Activated CD4-positive, alpha-beta T cell treated with anti-CD3 and anti-CD28 coated beads, Interleukin-2, amount 50 U/mL, for 1 hour (primary cell): ENCODE measurements at places on chromosomes 5 and 9.

- DNase-seq, result no peak
These were observed 26.6 kb downstream of the MORN5 start for GRCh38 chr9:122186301-122186700.

GRCh38 chr9:34572092-34572491, 17.4 kb downstream of the CNTFR start:
- no peak for DNase-seq

DNA sequence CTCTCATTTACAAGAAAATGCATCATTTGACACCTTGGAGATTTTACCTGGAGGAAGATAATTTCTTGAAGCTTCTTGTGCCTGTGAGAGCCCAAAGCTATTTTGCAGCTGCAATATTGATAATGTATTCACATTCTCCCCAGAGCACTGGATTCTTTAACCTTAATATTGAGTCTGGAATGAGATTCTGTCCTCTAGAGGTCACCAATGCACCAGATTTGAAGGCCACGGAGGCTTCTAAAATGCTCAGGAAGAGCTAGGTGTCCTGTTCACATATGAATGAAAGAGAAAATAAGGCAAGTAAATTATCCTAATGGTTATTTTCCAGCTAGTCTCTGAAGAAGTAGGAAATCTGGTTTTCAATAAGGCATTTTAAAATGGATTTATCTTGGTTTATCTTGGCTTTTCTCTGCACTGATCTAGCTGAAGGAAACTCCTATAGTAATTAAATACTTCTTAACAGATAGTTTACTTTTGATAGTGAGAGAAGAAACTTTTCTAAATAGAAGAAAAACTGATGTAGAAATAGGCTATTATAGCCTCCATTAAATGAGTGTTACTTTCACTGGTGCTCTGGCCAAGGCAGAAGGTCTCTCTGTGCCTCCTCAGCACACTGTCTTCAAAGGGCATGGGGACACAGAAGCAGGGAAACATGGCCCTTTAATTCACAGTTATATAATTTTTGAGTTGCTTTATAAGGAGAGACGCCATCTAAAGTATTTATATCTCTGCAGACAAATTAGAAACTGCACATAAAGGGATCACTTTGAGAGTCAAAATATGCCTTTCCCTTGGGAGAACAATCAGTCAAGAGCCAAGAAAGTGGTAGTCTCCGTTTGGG, 297.0 kb upstream of the ACTBL2 start:
- no peak for DNase-seq

DNA sequence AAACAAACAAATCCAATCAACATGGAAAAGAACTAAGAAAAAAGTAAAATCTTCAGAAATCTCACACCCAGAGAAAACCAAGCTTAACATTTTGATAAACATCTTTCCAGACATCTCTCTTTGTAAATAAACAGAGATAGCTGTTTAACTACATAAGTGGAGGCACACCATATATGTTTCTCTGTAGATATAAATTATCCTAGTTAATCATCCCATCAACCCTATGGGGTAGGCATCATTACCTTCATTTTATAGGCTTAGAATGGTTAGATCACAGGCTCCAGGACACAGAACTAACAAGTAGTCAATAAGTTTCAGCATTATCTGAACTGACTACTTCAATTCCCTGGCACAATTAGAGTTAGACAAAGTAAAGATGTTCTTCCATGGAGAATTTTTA, 22.4 kb upstream of the NDFIP1 start:
- DNase-seq, result no peak

DNA sequence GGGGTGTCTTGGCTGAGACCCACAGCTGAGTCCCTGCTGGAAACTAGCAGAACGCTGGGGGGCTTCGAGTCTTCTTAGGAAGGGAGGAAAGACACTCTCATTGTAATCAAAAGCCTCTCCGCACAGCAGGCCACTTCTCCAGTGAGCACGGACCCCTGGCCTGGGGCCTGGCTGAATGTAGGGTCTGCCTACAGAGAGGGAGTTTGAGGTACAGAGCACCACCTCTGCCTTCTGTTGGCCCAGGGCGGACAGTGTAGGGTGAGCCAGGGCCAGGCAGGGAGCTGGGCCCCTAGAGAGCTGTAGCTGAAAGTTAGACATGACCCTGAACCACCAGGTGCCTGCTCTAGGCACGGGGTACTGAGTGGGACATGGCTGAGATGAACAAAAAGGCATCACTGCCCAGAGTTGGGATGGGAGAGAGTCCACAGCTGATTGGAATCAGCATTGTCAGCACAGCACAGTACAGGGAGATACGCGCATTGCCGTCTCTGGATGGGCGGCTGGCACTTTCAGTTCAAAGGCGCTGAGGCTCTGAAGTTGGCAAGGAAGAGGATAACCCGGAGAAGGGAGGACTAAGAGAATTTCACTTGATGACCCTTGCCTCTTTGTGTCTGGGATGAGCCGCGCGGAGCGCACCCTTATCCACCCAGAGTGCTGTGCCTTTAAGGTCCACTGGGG, 363 bp upstream of the SLC25A48 start:
- DNase-seq, result peak; percentile 3

- DNase-seq, result no peak
These were observed 104.3 kb upstream of the PCSK1 start for GRCh38 chr5:96537386-96537785.
